ENCODE measurements at places on chromosomes 6 and 20. TPM values are rescaled to one million over a fixed set of nuclear protein-coding genes. Genes with fewer than 3 reads are reported as not detected.

The UBD gene
- 0.87 TPM for total RNA-seq

The TSBP1 gene
- total RNA-seq = not detected

The VWA7 gene
- total RNA-seq = 2.0 TPM

The COL21A1 gene
- 0.60 TPM for total RNA-seq

The VIP gene
- not detected for total RNA-seq

GRCh38 chr20:4401601-4402000 is 320.1 kb upstream of the PRND start:
- no peaks in the 10 kb centered on the region for H3K27me3 ChIP-seq
- no peak overlapping the region for H3K27ac ChIP-seq
- no peaks in the 10 kb centered on the region for H3K4me1 ChIP-seq
- no peak overlapping the region for H3K4me3 ChIP-seq

GRCh38 chr6:16633465-16633864 is 127.8 kb downstream of the ATXN1 start:
- H3K36me3 ChIP-seq = no peaks in the 10 kb centered on the region
- H3K27me3 ChIP-seq = no peaks in the 10 kb centered on the region
- no peak overlapping the region for H3K27ac ChIP-seq
- H3K4me1 ChIP-seq = peaks cover 12% of the 10 kb centered on the region

DNA sequence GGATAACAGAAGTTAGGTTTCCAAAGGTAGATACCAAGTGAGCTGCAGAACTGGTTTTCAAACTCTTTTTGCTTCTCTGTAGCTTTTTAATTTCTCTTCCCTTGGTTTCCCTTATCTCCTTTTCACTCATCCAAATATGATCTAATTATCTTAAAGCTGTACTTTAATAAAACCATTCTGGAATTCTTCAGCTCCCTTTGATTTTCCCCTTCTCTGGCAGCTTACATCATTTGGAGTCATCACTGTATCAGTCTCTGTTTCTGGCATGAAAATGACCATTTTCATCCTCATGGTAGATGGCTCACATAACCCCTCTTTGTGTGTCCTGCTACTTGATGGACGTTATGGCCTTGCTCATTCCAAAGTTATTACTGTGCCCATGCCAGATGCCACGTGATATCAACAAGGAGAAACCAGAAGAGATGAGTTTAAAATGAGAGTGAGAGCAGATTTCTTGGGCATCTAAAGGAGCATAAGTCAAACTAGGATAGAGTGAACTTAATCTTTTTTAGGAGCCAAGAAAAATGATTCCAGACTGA is 620.2 kb downstream of the QKI start:
- H3K27ac ChIP-seq = no peak overlapping the region
- no peaks in the 10 kb centered on the region for H3K27me3 ChIP-seq

- H3K27ac ChIP-seq = no peak overlapping the region
- H3K36me3 ChIP-seq = no peaks in the 10 kb centered on the region
- DNase-seq = no peak
- no peaks in the 10 kb centered on the region for H3K27me3 ChIP-seq
- no peak overlapping the region for H3K4me3 ChIP-seq
These were observed 672.6 kb upstream of the AGPAT4 start for GRCh38 chr6:161946461-161946860.

DNA sequence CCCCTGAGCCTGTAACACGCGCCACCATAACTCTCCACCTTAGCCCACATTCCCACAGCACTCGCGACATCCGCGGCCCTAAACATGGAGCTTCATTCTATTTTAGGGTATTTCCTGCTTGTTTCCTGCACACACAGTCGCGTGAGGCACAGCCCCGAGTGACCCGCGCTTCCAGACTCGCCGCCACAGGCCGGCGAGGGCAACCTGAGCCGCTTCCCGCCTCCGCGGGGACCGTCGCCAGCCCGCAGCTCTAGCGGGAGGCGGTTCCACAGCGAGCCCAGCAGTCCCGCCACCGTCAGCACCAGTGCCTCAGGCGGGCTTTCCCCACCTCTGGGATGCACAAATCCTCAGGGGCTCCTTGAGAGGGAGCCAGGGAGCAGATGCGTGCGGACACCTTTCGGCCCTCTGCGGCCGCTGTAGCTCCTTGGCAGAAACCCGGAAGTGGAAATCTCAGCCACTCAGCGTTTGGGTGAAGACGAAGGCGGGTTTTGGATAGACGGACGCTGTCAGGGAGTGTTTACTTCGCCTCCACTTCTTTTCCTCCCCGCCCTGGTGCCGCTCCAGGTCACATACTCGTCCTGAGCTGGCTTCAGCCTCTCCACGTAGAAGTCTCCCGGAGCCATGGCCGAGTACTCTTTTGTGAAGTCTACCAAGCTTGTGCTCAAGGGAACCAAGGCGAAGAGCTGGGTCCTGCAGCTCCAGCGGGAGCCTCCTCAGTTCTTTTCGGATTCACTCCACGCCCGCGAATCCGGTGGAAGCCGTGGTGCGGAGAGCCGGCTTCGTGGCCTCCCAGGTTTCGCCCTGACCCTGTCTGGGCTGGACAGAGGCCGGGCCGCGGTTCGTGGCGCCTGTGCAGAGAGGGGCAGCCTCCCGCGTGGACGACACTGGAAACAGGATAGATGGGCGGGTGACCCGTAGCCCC is 2177.4 kb upstream of the DEFB115 start:
- no peaks in the 10 kb centered on the region for H3K36me3 ChIP-seq
- H3K4me1 ChIP-seq = no peaks in the 10 kb centered on the region
- peak overlapping the region; percentile 73 for H3K27ac ChIP-seq
- H3K27me3 ChIP-seq = no peaks in the 10 kb centered on the region
- H3K4me3 ChIP-seq = no peak overlapping the region
- no peak for DNase-seq

DNA sequence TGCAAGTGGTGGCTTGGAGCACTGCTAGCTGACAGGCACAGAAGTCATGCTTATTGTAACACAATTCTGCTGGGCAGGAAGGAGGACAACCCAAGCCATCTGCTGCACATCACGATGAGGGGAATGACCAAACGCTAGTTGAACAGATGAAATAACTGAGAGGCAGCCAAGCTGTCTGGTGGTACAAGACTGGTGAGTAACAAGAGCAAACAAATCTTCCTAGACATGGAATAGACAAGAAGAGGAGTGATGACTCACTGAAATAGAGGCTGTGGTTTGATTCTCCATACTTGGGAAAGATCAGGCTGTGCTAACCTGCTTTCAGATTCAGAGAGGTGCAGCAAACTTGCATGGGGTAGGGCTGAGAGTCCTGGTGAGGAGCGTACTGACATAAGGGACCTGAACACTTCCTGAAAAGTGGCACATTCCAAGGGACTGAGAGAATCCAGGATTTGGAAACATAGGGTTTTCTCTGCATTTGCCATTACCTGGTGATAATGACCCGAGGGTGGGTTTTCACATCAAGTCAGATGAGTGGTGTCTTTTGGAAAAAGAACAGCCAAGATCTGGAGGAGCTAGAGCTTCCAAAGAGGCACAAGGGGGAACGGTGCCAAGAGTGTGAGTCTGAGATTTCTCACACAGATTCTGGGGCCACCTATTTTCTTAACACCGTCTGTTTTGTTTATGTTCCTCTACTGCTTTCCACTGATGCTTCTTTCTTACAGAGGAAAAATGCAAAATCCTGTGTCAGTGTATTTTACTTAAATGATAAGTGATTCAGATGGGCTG is 60.0 kb downstream of the PRL start:
- H3K27ac ChIP-seq = no peak overlapping the region
- no peak overlapping the region for H3K4me3 ChIP-seq
- DNase-seq = no peak
- H3K27me3 ChIP-seq = no peaks in the 10 kb centered on the region
- no peaks in the 10 kb centered on the region for H3K36me3 ChIP-seq
- H3K4me1 ChIP-seq = no peaks in the 10 kb centered on the region

GRCh38 chr20:17225851-17226409 is 910 bp upstream of the PCSK2 start:
- H3K4me3 ChIP-seq = peak overlapping the region; percentile 11
- no peaks in the 10 kb centered on the region for H3K36me3 ChIP-seq
- no peaks in the 10 kb centered on the region for H3K4me1 ChIP-seq
- DNase-seq = no peak

DNA sequence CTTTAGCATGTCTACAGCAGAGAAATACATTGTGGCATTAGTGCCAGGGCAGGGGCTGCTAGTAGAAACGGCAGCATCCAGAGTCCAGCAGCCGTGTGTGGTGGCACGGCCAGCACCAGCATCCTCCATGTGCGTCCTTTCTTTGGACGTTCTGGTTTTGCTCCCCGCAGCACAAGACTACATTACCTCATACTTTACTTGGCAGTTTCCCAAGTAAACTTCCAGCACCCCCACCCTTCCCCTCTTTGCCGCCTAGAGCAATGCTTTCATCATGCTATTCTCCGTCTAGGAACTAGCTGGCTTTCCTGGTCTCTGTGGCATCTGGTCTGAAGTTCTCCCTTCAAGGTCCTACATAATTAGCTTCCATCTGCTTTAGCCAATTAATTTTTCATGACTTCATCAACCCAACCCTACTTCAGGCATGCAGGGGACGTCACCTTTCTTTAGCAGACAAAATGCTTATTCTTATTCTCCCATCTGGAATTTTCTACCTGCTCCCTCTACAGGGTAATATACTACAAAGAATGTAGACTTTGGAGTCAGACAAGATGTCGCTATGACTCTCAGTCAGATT is 67.6 kb downstream of the BLOC1S5 start:
- DNase-seq = no peak
- H3K27me3 ChIP-seq = no peaks in the 10 kb centered on the region
- H3K36me3 ChIP-seq = no peaks in the 10 kb centered on the region
- no peak overlapping the region for H3K4me3 ChIP-seq

DNA sequence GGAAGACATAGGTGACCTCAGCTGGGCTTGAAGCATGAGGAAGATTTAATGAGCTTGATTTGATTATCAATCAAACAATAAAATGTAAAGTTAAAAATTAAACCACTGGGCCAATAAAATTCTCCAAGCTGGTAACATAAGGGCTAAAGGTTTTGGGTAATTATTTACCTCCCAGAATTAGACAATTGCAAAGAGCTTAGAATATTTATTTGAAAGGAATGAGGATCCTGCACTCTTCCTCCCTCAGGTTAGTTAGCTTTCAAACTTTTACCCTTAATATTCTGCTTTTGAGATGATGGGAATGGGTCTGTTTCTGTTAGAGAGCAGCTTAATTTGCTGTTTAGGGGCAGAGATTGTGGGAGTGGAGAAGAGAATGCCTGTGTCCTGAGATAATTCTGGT is at the start of gene SLC17A4:
TSS of gene SLC17A4 (plus strand) at position 208 of the 400 bp plus-strand sequence. CDS start 7,221 bp downstream, outside the sequence.
- no peaks in the 10 kb centered on the region for H3K4me1 ChIP-seq
- no peaks in the 10 kb centered on the region for H3K36me3 ChIP-seq
- H3K4me3 ChIP-seq = no peak within 1 kb of the TSS
- H3K27me3 ChIP-seq = no peaks in the 10 kb centered on the region
- DNase-seq = no peak

DNA sequence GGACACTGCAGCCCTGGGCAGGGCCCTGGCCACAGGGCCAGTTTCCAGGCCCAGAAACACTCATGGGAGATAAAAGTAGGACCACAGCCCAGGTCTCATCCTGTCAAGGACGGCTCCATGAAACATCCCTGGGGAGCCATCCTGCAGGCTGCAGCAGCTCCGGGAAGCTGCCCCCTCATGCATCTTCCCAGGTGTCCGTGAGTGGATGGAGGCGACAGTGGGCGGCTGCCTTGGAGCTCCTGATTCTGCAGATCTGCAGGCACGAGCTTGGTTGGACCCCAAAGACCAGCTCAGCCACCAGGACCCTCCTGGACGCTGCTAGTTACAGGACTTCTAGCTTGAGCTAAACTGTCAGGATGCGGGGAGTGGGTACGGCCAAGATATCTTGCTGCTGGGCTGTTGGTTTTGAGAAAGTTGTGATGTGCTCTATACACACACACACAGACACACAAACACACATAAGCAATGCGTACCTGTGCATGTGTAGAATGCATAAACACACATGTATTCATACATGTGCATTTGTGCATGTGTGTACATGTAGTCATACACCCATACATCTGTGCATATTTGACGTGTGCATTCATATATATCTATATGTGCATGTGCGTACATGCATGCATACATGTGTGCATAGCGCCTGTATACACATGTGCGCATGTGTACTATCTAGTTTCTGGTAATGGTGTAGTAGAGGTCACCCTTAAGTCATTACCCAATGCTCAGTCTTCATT is 297.8 kb downstream of the TAF4 start:
- peaks cover 3% of the 10 kb centered on the region for H3K27me3 ChIP-seq
- no peak for DNase-seq
- no peaks in the 10 kb centered on the region for H3K36me3 ChIP-seq

- H3K4me3 ChIP-seq = no peak overlapping the region
- no peaks in the 10 kb centered on the region for H3K4me1 ChIP-seq
- H3K27me3 ChIP-seq = no peaks in the 10 kb centered on the region
These were observed 12.8 kb upstream of the PLCG1 start for GRCh38 chr20:41124451-41125094.

DNA sequence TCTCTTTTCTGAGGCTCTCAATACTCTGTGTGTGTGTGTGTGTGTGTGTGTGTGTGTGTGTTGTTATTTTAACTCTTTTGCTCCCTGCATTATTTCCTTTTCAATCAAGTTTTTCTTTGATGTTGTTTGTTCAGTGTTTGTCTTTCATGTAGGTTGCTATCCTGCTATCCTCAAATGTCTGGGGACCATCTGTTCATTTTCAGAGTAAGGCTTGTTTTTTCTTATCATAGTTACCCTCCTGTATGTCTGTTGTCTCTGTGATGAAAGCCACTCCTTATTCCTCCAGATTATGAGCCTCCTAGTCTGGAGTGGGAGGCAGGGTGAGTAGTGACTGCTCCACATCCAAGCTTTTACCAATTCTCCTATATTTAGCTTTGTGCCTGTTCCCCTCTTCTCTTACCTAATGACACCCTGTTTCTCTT is 9.2 kb downstream of the ENPP3 start:
- no peak overlapping the region for H3K27ac ChIP-seq
- H3K4me3 ChIP-seq = no peak overlapping the region
- no peaks in the 10 kb centered on the region for H3K36me3 ChIP-seq
- no peaks in the 10 kb centered on the region for H3K27me3 ChIP-seq
- no peaks in the 10 kb centered on the region for H3K4me1 ChIP-seq
- no peak for DNase-seq

DNA sequence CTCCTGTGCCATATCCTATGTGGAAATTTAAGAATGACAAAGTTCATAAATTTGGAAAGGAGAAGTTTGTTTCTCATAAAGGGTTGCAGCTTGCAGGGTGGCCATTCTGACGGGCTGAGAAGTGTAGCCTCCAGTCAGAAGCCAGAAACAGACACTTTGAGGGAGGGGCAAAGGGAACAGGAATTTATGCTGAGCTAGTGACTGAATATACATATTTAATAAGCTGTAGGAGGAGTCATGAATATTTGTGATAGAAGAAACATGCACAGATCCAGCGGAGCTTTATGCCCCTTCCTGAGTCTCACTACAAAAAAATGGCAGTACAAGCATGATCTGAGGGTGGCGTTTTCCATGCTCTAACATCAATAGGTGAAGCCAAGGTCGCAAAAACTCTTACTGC is 798.3 kb downstream of the KIF16B start:
- H3K36me3 ChIP-seq = no peaks in the 10 kb centered on the region
- no peak overlapping the region for H3K4me3 ChIP-seq
- H3K27me3 ChIP-seq = no peaks in the 10 kb centered on the region
- DNase-seq = no peak
- H3K27ac ChIP-seq = no peak overlapping the region

DNA sequence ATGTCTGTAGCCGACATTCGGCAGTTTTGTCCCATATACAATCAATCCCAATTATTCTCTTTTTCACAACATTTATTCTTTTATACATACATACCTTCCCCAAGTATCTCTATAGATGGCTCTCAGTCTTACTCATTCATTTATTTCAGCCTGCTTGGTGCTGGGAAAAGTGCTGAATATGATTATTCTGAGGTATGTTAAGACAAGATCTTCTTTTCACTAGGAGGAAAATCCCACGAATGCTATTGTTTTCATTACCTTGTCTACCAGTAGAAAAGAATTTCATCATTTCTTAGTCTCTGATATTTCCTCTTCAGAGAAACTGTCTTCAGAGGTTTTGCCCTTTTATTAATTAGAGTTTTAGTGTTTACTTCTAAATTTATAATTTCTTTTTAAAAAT is 13.7 kb upstream of the BPIFA3 start:
- DNase-seq = no peak
- no peaks in the 10 kb centered on the region for H3K27me3 ChIP-seq
- H3K36me3 ChIP-seq = no peaks in the 10 kb centered on the region
- H3K4me1 ChIP-seq = no peaks in the 10 kb centered on the region
- H3K27ac ChIP-seq = no peak overlapping the region
